H7 (cell line): ENCODE measurements at places on chromosomes 16 and 17. TPM values are rescaled to one million over a fixed set of nuclear protein-coding genes. Genes with fewer than 3 reads are reported as not detected.

- DNase-seq, result peak; percentile 46
These were observed 148.7 kb downstream of the AIPL1 start for GRCh38 chr17:6286233-6286632.

GRCh38 chr17:60155815-60156214 lies 6.0 kb downstream of the CA4 start:
- peak; percentile 48 for DNase-seq

The NACA2 gene
- not detected in 2 replicates for total RNA-seq

DNA sequence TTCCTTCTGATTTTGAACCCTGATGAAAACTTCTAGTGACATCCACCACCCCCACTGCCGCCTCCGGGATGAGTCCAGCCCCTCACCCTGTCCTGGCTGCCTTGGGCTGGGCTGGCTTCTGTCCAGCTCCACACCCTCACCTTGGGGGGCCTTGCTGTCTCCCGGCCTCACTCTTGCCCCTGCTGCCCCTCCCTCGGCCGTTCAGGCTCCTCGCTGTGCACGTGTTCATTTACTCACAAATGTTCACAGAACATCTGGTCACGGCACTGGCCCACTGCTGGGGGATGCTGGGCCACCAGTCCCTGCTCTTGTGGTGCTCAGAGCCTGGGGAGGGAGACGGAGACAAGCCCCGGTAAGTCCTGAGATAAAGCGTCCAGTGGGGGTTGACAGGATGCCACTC lies 40.6 kb downstream of the PRMT7 start:
- DNase-seq, result no peak

- no peak for DNase-seq
These were observed 39.5 kb downstream of the SMARCE1 start for GRCh38 chr17:40608061-40608581.

- DNase-seq, result no peak
These were observed 88.4 kb upstream of the ATF7IP2 start for GRCh38 chr16:10297341-10298006.

The TBC1D26 gene
- total RNA-seq, result 3.8 and 7.7 TPM in 2 replicates

DNA sequence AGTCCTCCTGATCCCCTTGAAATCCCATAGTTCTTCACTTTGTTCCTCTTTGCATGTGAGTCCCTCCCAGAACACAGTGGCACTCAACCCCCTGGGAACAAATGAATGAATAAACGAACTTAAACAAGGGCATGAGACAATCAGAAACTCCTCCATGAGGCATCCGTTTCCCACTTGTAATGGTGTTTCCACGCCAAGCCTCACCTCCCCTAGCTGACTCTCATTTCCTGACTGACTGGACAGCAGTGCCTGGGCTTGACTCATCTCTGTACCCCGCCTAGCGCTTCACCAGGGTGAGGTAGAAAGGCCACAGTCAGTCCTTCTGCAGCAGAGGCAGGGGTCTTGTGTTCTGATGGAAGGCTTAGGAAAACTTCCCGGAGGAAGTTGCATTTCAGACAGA lies 14.2 kb downstream of the KIF1C start:
- no peak for DNase-seq

- DNase-seq, result no peak
These were observed 168.9 kb upstream of the CIBAR2 start for GRCh38 chr16:85281181-85281580.

- DNase-seq, result peak; percentile 84
These were observed 1.1 kb upstream of the GIT1 start for GRCh38 chr17:29590411-29591145.

DNA sequence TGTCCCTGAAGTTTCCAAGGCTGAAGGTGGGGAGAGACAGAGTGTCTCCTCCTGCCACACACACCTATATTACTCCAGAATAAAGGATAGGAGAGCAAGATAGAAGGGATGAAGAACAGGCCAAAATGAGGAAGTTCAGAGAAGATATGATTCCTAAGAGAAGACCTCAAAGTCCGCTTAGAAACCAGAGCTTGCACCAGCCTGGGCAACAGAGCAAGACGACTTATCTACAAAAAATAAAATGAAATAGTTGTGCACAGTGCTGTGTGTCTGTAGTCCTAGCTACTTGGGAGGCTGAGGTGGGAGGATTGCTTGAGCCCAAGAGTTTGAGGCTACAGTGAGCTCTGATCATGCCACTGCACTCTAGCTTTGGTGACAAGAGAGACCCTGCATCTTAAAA lies 128.2 kb downstream of the HS3ST3B1 start:
- DNase-seq, result no peak

The CRYBA1 gene
- not detected in 2 replicates for total RNA-seq

The PDIA2 gene
- 0.15 and 2.1 TPM in 2 replicates for total RNA-seq

- DNase-seq, result no peak
These were observed 20.3 kb upstream of the GLIS2 start for GRCh38 chr16:4295581-4295980.

DNA sequence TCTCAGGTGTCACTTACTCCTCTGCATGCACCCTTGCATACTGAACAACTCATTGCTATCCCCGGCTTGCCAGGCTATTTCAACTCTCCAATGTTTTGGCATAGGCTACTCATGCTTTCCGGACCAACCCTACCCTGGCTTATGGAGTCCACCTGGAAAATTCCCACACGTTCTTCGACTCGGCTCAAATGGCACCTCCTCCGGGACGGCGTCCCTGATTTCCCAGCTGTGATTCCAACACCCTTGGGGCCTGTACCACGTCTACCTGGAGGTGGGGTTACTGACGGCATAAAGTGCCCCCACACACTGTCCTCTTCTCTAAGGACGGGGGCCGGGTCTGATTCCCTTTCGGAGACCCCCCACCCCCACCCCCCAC lies 498 bp downstream of the SMYD4 start:
- no peak for DNase-seq

DNA sequence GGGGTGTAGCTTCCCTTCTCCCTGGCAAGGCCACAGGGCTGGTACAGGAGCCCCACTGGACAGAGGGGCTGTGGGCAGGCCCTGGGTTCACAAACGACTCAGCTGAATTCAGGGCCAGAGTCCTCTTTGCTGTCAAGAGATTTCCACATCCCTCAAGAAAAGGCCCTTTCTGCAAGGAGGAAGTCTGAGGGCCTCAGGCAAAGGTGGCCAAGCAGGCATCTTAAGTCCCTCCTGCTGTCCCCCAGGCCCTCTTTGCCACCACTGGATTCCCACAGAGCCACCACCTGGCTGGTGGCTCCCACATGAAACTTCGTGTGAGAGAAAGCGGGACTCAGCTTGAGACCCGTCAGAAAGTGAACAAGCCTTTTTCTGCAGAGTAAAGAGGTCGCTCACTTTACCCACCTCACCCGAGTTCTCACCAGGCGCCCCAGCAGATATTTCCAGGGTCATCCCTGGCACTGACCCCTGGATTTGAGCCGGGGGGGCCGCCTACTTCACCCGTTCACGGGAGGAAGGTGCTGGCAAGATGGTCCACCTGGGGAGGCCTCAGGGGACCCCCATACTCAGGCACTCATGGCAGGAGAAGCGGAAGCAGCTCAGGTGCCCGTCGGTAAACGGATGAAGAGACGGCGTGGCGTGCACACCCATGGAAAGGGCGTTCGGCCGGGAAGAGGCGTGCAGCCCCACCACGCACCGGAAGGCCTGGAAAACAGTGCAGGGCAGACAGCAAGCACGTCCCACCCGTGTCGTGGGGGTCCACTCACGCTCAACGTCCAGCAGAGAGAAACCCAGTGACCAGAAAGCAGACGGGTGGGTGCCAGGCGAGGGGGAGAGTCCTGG lies 3.6 kb downstream of the RNF166 start:
- no peak for DNase-seq

GRCh38 chr16:49653577-49653976 lies 202.3 kb downstream of the ZNF423 start:
- DNase-seq, result no peak

The EVPLL gene
- not detected in 2 replicates for total RNA-seq

The BICDL2 gene
- 0.69 and 2.0 TPM in 2 replicates for total RNA-seq

DNA sequence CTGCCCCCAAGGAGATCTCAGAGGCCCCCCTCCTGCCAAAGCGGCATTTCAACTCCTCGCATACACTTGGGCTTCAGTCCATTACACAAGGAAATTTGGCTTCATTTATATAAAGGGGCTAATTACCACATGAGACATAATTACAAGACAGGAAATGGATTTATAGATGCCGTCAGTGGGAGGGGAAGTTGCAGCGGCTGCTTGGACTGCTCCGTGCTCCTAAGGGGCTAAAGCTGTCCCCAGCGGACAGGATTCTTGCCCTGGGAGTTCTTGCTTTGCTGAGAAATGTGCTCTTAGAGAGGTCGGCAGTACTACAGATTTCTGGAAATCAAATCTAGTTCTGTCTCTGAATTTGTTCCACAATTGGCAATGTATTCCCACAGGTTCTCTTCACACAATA lies 57.2 kb upstream of the NLK start:
- no peak for DNase-seq

GRCh38 chr17:43584666-43585102 lies 38.5 kb upstream of the ETV4 start:
- DNase-seq, result no peak

The POLG2 gene
- total RNA-seq, result 42.3 and 47.8 TPM in 2 replicates

The OR4D1 gene
- total RNA-seq, result 0.03 and 0.22 TPM in 2 replicates

DNA sequence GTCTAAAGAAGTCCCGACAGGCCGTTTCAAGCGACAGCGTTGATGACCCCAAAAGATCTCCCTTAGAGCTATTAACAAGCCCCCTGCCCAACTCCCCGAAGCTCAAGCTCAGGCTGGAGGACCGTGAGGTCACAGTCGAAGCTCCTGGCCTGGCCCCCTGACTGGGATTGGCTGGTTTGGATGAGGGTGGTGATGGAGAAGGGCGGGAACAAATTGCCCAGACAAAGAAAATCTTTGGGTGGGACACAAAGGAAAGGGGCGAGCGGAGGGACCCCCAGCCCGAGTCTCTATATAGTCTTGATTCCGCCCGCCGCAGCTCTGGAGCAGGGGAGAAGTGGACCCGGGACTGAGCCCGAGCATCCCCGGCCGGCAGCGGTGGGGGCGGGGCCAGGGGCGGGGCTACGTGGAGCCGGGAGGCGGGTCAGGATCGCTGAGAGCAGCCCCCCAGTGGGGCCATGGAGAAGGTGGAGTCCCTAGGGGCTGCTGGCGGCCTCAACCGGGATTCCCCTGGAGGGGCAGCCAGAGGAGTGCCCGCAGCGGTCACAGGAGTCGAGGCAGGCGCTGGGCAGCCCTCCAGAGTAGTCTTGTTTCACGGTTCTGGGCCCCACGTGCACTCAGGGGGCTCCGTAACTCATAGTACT lies 982 bp upstream of the NEURL4 start:
- peak; percentile 99 for DNase-seq

DNA sequence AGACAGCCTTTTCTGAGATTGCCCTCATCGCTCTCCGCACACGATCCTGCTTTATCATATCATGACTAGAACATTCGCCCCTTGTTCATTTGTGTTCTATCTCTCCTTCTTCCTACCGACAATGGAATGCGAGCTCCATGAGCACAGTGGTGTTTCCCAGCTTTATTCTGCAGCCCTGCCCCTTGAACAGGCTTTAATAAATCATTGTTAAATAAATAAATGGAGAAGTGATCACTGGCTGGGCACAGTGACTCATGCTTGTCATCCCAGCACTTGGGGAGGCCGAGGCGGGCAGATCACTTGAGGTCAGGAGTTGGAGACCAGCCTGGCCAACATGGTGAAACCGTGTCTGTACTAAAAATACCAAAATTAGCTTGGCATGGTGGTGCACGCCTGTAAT lies 1063.3 kb upstream of the EEF2KMT start:
- no peak for DNase-seq

- DNase-seq, result no peak
These were observed 17.5 kb downstream of the HDAC5 start for GRCh38 chr17:44105941-44106340.

The CCL4L2 gene
- total RNA-seq, result not detected in 2 replicates

DNA sequence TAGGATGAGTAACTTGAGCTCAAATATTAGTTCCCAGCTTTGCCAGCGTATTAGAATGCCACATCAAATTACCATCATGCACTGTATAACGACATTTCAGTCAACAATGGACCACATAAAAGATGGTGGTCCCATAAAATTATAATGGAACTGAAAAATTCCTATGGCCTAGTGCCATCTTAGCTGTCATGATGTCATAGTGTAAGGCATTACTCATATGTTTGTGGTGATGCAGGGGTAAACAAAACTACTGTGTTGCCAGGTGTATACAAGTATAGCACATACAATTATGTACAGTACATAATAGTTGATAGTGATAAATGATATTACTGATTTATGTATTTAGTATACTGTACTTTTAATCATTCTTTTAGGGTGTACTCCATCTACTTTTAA lies 54.4 kb upstream of the NETO2 start:
- no peak for DNase-seq

GRCh38 chr17:77646046-77646430 lies 312.5 kb upstream of the TNRC6C start:
- no peak for DNase-seq

GRCh38 chr17:33209671-33210070 lies 83.4 kb downstream of the ASIC2 start:
- DNase-seq, result no peak

GRCh38 chr17:45355087-45355486 lies 38.3 kb upstream of the MAP3K14 start:
- DNase-seq, result no peak

GRCh38 chr16:89613231-89613953 lies at the start of gene DPEP1:
DPEP1 (plus strand) TSS chr16:89613642; CDS start chr16:89630411, 16,769 bp downstream.
- peak; percentile 77 for DNase-seq

The KRTAP3-1 gene
- total RNA-seq, result not detected in 2 replicates

- peak; percentile 61 for DNase-seq
These were observed 26.6 kb upstream of the C17orf107 start for GRCh38 chr17:4872786-4873185.

GRCh38 chr17:56074361-56074890 lies 78.8 kb upstream of the ANKFN1 start:
- DNase-seq, result no peak

DNA sequence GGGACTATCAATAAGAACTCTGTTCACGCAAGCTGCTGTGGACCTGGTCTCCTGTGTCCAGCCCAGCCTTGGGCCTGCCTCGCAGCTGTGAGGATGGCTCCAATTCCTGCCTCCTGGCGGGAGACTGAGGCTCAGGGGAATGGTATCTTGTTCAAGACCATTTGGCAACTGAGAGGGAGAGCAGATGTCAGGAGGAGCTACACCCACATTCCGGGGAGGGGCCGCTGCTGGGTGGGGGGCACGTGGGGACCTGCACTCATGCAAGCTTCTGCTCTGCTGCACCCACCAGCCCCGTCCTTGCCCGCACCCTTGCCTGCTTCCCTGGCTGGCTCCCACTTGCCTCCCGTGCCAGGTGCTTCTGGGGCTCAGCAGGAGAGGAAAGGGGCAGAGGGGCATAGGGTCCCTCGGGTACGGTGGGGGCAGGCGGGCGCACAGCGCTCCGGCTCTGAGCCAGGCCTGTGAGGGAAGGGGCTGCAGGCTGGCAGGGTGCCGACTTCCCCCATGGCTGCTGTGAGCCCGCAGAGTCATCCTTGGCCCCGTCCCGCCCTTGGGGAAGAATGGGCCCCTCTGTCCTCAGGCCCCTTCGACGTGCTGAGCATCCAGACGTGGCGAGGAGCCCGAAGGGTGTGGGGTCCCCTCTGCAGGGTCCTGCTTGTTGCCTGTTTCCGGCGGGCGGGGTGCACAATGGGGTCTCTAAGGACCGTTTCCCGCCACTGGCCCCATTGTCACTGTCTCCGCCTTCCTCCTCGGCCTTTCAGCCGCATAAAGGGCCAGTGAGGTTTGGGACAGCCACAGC lies 2.7 kb downstream of the METRN start:
- no peak for DNase-seq
